ENCODE measurements at places on chromosomes 12 and 14.

- DNase-seq: no peak
Measured at GRCh38 chr12:107983756-107984472, 145.2 kb upstream of the WSCD2 start.

GRCh38 chr14:99564256-99564925 lies 39.6 kb downstream of the CCDC85C start:
- no peak for DNase-seq

- peak; percentile 43 for DNase-seq
Measured at GRCh38 chr14:90235179-90235976, 21.0 kb upstream of the PSMC1 start.

DNA sequence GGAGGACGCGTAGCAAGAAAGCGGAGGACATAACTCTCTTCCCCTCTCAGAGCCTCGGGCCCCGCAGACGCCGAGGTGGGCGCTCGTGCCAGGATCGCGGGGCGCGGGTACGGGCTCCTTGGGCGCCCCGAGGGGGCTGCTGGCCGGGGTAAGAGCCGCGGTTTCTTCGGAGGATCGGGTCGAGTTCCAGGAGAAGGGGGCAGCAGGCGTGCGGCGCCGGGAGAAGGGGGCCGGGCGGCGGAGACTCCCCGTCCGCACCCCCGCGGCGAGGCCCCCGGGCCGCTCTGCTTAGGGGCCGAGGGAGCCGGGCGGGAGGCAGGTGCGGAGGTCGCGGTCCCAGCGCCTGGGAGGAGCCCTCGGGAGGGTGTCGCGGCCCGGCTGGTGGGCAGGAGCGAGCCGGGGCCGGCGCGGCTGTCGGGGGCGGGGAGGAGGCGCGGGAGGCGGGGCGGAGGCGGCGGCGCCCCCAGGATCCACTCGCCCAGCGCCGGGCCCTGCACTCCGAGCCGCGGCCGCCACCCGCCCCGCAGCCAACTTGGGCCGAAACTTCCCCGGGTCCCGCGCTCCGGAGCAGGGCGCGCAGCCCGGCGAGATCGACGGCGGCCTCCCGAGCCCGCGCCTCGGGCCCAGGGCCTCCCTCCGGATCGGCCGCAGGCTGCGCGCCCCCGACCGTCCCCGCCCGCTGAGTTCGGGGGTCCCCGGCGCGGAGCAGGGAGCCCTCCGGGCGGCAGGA lies 64.4 kb downstream of the FBXL14 start:
- DNase-seq: no peak

DNA sequence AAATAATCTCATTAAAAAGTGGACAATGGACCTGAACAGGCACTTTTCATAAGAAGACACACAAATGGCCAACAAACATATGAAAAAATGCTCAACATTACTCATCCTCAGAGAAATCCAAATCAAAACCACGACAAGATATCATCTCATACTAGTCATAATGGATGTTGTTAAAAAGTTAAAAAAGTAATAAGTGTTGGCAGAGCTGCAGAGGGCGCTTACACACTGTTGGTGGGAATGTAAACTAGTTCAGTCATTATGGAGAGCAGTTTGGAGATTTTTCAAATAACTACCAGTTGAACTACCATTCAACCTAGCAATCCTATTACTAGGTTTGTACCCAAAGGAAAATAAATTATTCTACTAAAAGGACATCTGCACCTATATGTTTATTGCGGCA lies 47.2 kb downstream of the FOXG1 start:
- DNase-seq: no peak

DNA sequence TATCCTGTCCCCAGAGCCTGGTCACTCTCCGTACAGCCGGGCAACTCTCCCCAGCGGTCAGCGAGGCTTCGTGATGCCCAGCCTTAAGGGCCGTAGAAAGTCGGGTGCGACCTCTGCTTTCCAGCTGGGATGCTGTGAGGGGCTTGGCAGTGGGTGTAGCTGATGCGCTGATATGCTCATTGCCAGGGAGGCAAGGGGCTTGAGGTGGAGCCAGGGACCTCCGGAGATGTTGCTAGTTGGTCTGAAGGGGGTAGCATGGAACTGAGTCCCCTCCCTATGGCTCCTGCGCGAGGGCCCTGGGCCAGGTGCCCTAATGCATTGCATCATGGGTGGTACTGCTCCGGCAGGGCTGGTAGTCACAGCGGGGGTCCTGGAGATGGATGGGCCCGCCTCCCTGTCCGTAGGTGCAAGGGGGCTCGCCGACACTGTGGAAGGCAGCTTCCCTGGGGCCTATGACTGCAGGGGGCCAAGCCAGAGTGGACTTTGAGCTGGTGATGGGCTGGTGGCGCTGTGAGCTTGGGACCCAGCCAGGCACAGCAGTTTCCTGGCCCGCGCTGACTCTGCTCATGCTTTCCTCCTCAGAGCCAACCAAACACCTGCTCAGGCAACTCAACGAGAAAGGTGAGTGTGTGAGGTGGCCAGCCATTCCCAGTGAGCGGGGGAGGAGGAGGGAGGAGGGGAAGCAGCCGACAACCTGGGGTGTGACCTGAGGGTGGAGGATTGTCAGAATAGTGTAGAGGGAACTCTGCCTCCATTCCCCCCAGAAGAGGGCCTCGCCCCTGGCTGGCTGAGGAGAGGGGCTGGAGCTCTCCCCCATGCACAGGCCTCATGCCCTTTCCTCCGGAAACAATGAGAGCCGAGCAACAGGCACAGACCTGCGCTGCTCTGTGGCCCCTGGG lies 32.3 kb downstream of the PLEKHG3 start:
- DNase-seq: no peak

DNA sequence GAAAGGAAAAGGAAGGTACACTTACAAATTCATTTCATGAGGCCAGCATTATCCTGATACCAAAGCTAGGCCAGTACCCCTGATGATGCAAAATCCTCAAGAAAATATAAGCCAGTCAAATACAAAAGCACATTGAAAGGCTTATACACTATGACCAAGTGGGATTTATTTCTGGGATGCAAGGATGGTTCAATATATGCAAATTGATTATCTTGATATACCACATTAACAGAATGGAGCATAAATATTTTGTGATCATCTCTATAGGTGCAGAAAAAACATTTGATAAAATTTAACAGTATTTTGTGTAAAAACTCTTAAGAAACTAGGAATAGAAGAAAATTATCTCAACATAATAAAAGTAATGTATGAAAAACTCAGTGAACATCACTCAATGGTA lies 97.0 kb upstream of the BCAT1 start:
- DNase-seq: no peak

DNA sequence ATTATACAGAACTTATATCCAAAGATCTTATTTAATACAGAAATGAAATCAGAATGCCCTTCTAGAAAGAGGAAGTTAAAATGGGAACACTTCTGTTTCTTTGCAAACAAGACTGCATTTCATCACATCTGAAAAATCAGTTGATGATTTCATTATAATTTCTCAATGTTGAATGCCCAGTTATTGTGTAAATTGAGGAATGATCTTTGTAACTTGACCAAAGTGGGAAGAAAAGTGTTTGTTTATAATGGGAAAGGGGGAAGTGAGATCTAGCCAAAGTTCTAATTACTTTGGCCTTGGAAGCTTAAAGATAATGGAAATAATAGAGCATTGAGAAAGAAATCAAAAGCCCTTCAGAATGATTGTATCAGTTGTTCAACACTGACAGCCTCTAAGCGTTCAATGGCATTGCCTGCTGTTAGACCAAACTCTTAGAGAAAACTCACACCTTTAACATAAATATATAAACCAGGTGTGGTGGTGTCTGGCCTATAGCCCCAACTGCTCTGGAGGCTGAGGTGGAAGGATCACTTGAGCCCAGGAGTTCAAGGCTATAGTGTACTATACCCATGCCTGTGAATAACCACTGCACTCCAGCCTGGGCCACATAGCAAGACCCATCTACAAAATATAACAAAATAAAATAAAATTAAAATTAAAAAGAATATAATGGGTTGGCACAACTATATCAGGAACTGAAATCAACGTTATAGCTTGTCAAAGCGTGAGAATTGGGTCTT lies 9.9 kb upstream of the LYZ start:
- no peak for DNase-seq

DNA sequence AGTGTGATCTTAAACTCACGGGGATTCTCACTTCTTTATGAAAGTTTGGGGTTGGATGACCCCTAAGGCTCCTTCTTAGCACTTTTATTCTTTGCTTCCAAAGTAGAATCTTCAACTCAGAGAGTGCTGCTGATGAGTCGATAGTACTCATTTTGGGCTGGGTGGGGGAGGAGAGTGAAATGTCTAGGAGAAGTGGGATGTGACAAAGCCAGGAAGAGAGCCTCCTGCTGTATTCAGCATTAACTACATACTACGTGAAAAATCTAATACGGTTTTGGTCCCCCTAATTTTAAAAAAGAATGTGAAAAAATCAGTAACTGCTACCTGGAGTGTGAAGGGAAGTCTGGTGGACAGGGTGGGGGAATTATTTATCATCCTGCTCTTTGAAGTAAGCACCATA lies 148.3 kb downstream of the SAMD4A start:
- DNase-seq: no peak

DNA sequence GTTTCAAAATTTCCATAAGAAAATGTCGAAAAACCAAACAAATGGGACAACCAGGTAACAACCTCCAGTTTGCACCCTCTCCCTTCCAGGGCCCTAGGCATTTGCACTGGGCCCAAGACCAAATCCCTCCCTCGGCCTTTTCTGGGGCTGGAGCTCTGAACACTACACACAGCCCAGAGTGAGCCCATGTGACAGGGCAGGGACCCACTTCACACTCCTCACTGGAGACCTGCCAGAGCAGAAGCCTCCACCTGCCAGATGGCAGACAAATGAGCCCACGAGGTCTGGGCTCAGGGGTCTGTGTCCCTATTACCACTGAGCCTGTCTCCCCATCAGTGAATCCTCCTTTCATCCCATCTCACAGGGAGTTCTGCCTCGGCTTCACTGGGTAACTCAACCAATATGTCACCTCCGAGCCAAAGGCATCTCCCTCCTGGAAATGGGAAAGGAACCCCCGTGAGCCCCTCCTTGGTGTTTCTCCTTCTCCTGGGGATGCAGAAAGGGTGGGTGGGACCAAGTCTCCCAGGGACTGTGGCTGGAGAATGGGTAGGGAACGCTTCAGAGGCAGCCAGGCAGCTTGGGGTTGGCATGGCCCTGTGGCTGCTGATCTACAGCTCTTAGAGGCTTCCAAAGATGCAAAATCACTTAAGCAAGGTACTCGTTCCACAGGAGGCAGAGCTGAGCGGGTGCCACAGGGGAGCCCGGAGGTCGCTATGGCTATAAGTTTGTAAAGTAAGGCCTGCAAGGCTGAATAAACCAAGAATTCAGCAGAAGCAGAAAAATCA lies 10.6 kb downstream of the VWF start:
- DNase-seq: no peak

DNA sequence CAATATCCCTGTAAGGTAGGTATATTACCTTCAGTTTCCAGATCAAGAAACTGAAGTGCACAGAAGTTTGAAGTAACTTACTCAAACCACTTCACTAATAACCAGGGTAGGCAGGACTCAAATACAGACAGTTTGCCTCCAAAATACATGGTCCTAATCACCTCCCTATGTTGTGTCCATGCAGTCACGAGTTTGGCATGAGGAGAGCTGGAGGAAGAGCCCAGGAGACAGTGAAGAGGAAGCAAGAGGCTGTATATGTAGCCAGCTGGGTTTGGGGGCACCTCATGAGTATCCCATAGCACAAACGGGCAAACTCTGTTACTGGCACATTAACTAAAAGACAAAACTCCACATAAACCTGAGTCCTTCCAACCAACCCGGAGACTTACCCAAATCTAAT lies 79.2 kb downstream of the DUSP16 start:
- DNase-seq: no peak

DNA sequence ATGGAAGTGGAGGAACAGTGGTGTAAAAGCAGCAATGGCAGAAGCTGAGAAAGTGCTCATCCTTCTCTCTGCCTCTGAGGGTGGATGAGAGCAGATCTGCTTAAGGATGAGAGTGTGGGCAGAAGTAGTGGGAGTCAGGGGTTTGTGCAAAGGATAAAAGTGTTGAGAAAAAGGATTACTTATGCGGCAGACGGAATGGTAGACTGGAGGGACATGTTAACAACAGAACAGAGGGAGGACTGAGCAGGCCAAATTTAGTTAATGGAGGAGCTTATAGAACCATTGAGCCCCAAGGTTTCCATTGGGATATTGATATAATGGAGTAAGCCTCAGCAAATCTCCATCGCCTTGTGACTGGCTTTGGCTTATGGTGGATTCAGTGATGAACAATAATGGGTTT lies 25.5 kb downstream of the TRHDE start:
- no peak for DNase-seq

DNA sequence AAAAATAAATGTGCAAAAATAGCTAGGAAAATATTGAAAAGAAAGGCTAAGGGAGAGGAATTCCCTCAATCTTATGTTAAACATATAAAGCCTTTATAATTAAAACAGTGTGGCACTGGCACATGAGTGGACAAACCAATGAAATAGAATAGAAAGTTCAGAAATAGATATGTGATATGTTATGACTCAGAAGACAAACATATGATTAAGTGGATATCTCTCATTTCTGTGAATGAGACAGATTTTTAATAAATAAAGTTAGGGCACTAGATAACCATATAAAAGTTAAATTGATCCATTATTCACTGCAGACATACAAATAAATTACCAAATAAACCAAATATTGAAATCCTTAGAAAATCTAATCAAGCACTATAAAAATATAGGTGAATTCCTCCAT lies 73.0 kb downstream of the ALG10B start:
- DNase-seq: no peak

Measured in effector CD4-positive, alpha-beta T cell (primary cell).